ENCODE measurements at places on chromosomes 6 and 20. TPM values are rescaled to one million over a fixed set of nuclear protein-coding genes. Genes with fewer than 3 reads are reported as not detected.

- H3K4me1 ChIP-seq = no peaks in the 10 kb centered on the region
- no peak overlapping the region for H3K27ac ChIP-seq
- no peak overlapping the region for H3K4me3 ChIP-seq
- DNase-seq = no peak
Measured at GRCh38 chr6:36791521-36792135, 47.6 kb downstream of the CPNE5 start.

Gene XKR7
- total RNA-seq = 0.07 TPM

DNA sequence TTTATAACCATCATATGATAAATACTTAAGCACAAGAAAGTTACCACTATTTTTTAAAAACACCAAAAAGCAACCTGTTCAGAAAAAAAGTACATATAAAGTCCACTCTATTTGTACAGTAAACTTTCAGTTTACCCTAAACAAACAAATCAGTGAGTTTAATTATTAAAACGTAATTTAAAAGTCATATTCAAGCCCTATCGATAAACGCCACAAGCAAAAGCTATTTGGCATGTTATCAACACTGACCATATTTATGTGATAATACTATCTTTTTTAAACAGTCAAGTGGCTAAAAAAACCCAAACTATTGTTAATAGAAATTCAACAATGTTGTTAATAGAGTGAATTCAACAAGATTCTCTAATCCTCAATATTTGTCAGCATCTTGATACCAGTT is 1.9 kb downstream of the KATNA1 start:
- H3K4me3 ChIP-seq = no peak overlapping the region
- no peaks in the 10 kb centered on the region for H3K27me3 ChIP-seq
- no peak overlapping the region for H3K27ac ChIP-seq
- no peaks in the 10 kb centered on the region for H3K4me1 ChIP-seq

Gene RAB32
- 54.6 TPM for total RNA-seq

GRCh38 chr20:53929974-53930650 is 140.3 kb downstream of the BCAS1 start:
- H3K36me3 ChIP-seq = no peaks in the 10 kb centered on the region
- no peak for DNase-seq
- H3K27me3 ChIP-seq = no peaks in the 10 kb centered on the region

DNA sequence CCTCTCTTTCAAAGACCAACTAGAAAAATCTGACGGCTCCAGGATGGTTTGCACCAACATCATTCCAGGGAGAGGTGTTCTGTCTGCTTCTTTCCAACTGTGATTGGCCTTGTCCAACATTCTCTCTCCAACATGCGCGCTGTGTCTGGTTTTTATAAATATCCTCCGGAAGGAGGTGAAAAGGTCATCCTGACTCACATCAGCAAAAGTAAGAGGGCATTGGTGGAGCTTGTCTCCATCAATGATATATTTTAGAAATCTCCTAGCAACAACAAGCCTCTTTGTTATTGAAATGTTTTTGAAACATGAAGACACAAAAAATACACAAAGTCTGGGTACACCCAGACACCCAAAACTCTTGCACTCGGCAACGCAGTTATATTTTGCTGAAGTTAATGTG is 475.3 kb upstream of the JARID2 start:
- no peaks in the 10 kb centered on the region for H3K36me3 ChIP-seq
- H3K4me3 ChIP-seq = no peak overlapping the region
- H3K27ac ChIP-seq = no peak overlapping the region
- no peaks in the 10 kb centered on the region for H3K4me1 ChIP-seq
- H3K27me3 ChIP-seq = no peaks in the 10 kb centered on the region
- no peak for DNase-seq

Gene TTK
- 25.3 TPM for total RNA-seq

DNA sequence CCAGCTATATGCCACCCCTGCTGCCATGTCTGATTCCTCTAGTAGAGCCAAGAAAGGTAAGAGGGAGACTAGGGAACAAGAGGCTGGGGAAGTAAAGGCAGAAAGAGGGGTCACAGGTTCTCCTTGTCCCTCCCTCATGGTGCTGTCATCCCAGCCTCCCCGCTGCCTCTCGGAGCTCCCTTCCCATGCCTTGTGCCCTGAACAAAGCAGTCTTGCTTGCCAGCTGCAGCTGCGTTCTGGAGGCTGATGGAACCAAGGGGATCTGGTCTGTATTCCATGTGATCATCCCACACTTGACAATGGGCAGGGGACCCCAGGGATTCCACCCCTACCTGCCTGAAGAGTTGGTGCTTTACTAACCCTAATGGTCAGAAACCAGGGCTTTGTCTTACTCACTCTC is 61.4 kb downstream of the DAAM2 start:
- no peaks in the 10 kb centered on the region for H3K36me3 ChIP-seq
- H3K4me3 ChIP-seq = no peak overlapping the region
- H3K27me3 ChIP-seq = no peaks in the 10 kb centered on the region
- no peak for DNase-seq
- H3K4me1 ChIP-seq = no peaks in the 10 kb centered on the region
- no peak overlapping the region for H3K27ac ChIP-seq

DNA sequence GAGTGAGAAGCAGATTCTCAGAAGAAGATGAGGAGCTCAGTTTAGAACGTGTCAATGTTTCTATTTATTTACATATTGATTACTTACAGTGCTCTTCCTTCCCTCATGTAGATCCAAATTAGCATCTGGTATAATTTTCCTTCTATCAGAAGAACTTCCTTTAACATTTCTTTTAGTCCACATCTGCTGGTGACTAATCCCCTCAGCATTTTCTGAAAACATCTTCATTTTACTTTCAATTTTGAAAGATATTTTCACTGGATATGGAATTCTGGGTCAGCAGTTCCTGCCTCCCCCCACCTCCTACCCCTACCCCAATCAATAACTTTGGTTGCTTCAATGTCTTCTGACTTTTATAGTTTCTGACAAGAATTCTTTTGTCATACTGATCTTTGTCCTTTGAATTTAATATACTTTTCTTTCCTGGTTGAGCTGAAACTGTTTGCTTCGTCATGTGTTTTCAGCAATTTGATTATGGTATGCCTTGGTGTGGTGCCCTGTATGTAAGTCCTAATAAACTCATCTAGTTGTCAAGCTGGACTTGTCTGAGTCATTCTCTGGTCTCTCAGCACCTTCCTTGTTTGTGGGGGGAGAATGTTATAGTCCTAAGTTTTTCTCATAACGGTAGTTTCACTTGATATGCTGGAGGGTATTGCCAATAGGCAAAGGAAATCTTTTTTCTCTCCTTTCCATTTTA is 57.0 kb downstream of the SMPDL3A start:
- H3K27me3 ChIP-seq = no peaks in the 10 kb centered on the region
- H3K27ac ChIP-seq = peak overlapping the region; percentile 73
- no peak overlapping the region for H3K4me3 ChIP-seq
- no peaks in the 10 kb centered on the region for H3K36me3 ChIP-seq

DNA sequence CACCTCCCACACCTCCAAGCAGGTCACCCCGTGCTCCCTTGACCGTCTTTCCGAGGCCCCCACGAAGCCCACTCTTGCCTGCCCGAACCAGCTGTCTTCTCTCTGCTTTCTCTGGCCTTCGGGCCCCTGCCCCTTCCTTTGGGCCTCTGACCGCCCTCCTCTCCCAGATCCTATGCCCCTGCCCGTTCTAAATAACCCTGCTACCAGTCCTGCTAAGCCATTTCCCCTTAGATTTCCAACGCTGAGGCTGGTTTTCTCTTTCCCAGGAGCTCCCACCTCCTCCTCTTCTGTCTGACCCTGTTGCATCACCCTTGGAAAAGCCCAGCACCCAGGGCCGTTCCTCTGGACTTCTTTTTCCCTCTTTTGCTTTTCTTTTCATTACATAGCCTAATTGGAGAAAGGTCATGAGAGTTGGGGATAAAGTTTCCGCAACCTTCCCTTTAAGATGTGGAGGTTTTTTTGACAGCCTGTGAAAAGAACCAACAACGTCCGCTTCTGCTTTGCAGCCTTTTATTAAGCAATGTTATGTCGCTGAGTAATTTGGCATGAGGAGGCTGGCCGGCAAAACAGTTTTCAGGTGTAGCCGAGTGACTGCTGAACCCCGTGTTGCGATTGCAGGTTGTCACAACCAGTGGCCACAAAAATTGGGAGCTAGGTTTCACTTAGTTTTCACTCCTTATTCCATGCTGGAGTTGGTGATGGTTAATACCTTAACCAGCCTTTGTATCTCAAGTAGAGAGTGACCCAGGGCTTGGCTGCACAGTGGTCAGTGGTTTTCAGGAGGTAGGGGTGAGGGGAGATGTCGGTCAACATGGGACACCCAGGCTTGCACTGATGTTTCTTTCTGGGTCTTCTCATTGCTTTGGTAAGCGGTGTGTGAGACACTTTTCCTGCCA is 970 bp downstream of the BLTP3A start:
- no peaks in the 10 kb centered on the region for H3K36me3 ChIP-seq
- no peaks in the 10 kb centered on the region for H3K27me3 ChIP-seq
- DNase-seq = peak; percentile 35

GRCh38 chr6:115592025-115592424 is 468.7 kb downstream of the FRK start:
- no peak overlapping the region for H3K4me3 ChIP-seq
- H3K27me3 ChIP-seq = no peaks in the 10 kb centered on the region
- H3K4me1 ChIP-seq = no peaks in the 10 kb centered on the region

Gene BHLHE23
- total RNA-seq = not detected

Gene HFE
- 11.1 TPM for total RNA-seq

DNA sequence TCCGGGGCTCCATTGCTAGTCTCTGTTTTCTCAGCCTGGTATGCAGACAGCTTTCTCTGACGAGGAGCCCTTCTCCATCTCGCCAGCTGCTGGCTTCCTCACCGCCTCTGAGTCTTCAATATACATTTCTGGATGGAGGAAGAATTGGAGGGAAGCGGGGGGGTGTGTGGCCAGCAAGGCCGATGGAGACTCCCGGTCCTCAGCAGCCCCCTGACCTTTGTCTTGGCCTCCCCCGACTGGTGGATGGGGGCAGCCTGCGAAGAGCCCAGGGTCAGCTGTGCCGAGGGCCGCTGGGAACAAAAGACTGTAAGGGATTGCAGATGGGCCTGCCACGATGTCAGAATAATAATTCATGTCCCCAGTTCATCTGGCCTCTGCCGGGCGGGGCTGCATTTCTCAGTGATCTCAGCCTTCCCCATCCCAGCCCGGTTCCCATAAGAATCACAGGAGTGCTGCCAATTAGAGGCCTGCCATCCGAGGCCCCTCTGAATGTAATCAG is 54.3 kb upstream of the STX16 start:
- peak overlapping the region; percentile 23 for H3K27ac ChIP-seq
- no peaks in the 10 kb centered on the region for H3K36me3 ChIP-seq
- peak; percentile 30 for DNase-seq
- no peaks in the 10 kb centered on the region for H3K4me1 ChIP-seq

GRCh38 chr6:120164531-120164930 is 815.0 kb upstream of the MAN1A1 start:
- H3K36me3 ChIP-seq = no peaks in the 10 kb centered on the region
- DNase-seq = no peak
- no peak overlapping the region for H3K4me3 ChIP-seq
- H3K4me1 ChIP-seq = no peaks in the 10 kb centered on the region
- H3K27ac ChIP-seq = no peak overlapping the region
- no peaks in the 10 kb centered on the region for H3K27me3 ChIP-seq

Gene TEAD3
- 24.5 TPM for total RNA-seq

GRCh38 chr6:89874438-89874837 is 19.8 kb upstream of the GJA10 start:
- H3K36me3 ChIP-seq = peaks cover 6% of the 10 kb centered on the region
- no peak overlapping the region for H3K27ac ChIP-seq
- H3K4me3 ChIP-seq = no peak overlapping the region
